ENCODE measurements at places on chromosomes 12 and 14. TPM values are rescaled to one million over a fixed set of nuclear protein-coding genes. Genes with fewer than 3 reads are reported as not detected.

Gene ERP27
- 1.2 TPM for polyA plus RNA-seq

GRCh38 chr12:31362759-31363415 is 36.9 kb upstream of the SINHCAF start:
- DNase-seq: no peak

DNA sequence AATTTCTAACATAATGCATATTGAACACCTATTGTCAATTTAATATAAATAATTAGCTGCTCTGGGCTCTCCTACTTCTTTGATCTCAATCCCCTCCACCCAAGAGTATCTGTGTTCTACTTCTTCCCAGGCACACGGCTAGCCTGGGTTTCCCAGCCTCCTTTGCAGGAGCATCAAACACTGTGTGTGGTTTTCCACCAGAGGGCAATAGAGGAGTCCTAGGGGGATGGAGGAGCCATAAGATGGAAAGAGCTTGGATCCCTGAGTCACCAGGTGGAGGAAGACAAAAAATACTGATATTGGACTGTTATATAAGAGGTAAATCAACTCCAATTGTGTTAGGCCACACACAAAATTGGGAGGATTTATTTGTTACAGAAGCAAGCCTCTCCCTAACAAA is 333.7 kb downstream of the GLT1D1 start:
- no peak for DNase-seq

GRCh38 chr14:69657950-69658355 is 46.6 kb downstream of the SUSD6 start:
- DNase-seq: no peak

DNA sequence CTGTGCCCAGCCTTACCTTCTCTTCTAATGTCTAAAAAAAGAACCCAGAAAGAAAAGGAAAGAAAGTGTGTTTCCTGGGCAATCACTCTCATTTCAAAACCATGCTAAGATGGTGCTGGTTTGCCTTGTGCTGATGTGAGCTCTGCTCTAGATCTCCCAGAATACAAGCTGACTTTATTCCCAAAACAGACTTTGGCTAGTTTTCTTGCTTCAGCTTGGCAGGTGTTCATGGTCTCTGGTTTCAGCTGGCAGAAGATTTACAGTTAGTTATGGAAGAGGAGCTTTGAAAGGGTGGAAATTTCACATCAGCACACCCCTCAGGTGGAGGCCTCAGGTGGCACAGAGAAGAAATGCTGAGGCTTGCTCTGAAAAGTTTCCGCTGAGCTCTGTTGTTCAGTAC is 34.4 kb downstream of the PPP1R36 start:
- no peak for DNase-seq

Gene NAV3
- polyA plus RNA-seq: 18.6 TPM

- no peak for DNase-seq
These were observed 92.9 kb downstream of the ESR2 start for GRCh38 chr14:64201296-64201695.

GRCh38 chr12:115758183-115758582 is 519.3 kb downstream of the MED13L start:
- DNase-seq: no peak

DNA sequence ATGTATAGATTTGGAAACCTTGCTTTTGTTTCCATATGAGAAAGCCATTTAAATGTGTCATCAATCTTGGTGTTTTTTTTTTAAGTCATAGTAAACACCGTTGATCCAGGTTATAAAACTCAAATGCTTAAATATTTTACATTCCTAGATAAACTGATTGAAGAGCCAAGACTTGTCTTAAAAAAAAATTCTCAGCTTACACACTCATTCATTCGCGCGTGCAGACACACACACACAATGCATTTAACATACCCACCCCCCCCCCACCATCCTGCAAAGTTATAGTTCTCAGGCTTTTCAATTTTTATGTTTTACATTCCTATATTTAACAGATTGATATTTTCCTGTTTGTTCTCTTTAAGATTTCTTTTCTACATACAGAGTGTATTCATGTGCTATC is 536.4 kb downstream of the PRKD1 start:
- no peak for DNase-seq

Gene MYF5
- 28.4 TPM for polyA plus RNA-seq

Gene TFCP2
- 40.6 TPM for polyA plus RNA-seq

Gene GPR68
- 0.62 TPM for polyA plus RNA-seq

- DNase-seq: peak; percentile 47
These were observed at the start of gene OTX2 for GRCh38 chr14:56810147-56810719. OTX2 (minus strand) TSS chr14:56810479; CDS start chr14:56805456, 5,023 bp downstream.

GRCh38 chr12:112303004-112303403 is 79.2 kb downstream of the HECTD4 start:
- no peak for DNase-seq

Gene ITGA5
- polyA plus RNA-seq: 109 TPM

Gene NYNRIN
- polyA plus RNA-seq: 30.0 TPM

Gene CLEC2B
- polyA plus RNA-seq: 3.6 TPM

DNA sequence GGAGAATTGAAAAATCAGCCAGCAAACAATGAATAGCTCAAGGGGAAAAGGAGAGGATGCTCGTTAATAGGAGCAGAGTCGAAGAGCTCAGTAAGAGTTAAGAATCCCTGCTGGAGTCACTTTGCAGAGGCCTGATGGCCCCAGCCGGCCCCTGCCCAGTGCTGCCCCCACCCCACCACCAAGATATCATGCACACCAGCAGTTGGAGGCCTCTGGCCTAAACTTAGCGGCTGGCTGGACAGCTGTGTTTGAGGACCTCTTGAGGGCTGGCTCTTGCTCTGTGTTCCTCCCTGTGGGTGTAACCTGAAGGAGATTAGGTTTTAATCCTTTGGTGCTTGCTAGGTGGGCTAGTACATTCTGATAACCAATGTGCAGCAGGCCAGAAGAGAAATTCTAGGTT is 142.0 kb downstream of the PLXNC1 start:
- peak; percentile 73 for DNase-seq

Gene LHX5
- polyA plus RNA-seq: not detected

- DNase-seq: no peak
These were observed 710 bp downstream of the MTA1 start for GRCh38 chr14:105420101-105420973.

DNA sequence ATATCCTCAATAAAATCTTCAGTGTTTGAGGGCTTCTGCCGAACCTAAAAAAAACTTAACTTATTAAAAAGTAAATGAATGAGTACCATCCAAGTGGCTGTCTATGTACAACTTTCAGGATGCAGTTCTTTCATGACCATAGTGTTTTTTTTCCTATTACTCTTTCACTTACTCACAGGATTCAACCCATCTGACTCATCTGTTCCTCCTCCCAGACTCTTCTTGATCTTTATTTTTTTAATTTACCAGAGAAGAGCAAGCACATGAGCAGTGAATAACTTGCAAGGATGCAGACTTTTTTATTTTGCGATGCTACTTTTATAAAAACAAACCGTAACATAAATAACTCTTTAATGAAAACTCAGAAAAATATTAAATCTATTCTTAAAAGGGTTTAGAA is 24.5 kb downstream of the RECQL start:
- peak; percentile 1 for DNase-seq

- no peak for DNase-seq
These were observed 28.3 kb downstream of the SH2B3 start for GRCh38 chr12:111434049-111434448.

Gene RNF212B
- not detected for polyA plus RNA-seq

DNA sequence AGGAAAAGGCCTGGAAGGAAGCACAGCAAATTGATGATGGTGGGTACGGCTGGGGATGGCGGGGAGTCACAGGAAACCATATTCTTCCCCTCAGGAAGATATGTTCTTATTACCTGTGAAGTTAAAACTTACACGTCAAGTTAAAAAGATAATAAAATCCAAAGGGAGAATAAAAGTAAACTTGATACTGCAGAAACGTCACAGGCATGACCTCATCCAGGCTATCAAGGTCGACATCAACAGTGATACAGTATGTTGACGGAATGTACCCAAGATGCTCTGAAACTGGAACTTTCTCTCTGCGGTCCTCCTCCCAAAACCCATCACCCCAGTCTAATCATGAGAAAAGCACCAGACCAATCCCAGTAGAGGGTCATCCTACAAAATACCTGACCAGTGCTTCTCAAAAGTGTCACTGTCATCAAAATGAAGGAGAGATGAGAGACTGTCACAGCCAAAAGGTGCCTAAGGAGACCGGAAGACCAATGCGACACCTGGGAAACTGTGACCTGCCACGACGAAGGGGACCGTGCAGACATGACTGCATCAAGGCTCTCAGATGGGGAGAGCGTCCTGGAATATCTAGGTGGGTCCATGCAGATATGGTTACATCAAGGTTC is 74.6 kb downstream of the SCARB1 start:
- no peak for DNase-seq

Gene AQP5
- 0.22 TPM for polyA plus RNA-seq

GRCh38 chr12:29198901-29199300 is 49.8 kb downstream of the FAR2 start:
- DNase-seq: no peak

DNA sequence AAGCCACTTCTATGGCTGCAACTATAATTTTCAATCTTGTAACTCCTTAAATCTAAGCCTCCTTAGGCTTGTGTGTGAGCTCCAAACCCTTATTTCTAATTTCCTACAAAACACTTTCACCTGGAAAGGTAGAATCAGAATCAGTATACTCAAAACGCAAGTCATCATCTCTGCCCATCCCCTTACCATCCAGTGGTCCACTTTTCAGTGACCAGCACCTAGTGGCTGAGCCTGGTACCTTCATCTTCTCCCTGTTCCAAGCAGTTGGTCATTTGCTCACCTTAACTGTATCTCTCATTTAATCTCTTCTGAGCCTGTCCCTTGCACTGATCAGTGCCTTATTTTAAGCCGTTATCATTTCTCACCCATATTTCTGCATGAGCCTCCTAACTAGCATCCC is 107.9 kb downstream of the PPM1H start:
- DNase-seq: no peak

Gene ZFP36L1
- 188 TPM for polyA plus RNA-seq

DNA sequence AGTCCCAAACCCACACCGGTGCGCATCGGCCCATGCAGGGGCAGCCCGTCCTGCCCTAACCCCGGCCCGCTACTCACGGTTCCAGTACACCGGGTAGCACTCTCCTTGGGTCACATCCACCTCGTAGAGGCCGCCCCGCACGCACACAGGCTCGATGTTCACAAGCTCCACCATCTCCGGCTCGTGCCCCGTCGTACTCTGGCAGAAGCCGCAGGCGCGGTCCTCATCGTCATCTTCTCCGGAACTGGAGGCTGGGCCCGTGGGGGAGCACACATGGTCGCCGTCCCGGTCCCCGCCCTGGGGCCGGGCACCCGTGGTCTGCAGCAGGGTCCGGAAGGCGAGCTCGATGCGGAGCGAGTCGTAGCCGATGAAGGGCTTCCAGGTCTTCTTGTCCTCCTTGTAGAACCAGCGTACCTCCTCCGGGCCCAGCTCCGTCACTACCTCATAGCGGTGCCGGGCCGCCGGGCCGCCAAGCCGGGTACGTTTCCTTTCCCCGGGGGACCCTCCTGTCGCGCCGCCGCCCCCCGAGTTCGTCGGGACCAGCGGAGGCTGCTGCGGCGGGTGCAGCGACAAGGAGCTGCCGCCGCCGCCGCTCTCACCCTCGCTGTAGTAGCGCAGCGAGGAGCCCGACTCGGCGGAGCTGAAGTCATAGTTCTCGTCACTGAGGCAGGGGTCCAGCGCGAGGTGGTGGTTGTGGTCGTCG is 788 bp downstream of the DDHD1 start:
- peak; percentile 42 for DNase-seq

Gene LTBR
- polyA plus RNA-seq: 37.5 TPM

- no peak for DNase-seq
These were observed 25.2 kb upstream of the PPP1R13B start for GRCh38 chr14:103872481-103873113.

GRCh38 chr14:52402812-52403526 is 88.9 kb downstream of the PTGER2 start:
- DNase-seq: no peak

Measured in muscle of back (tissue), 13 donors.